ENCODE measurements at places on chromosomes 1 and 21.

GRCh38 chr1:61300899-61301298, 218.5 kb downstream of the NFIA start:
- DNase-seq, result no peak

DNA sequence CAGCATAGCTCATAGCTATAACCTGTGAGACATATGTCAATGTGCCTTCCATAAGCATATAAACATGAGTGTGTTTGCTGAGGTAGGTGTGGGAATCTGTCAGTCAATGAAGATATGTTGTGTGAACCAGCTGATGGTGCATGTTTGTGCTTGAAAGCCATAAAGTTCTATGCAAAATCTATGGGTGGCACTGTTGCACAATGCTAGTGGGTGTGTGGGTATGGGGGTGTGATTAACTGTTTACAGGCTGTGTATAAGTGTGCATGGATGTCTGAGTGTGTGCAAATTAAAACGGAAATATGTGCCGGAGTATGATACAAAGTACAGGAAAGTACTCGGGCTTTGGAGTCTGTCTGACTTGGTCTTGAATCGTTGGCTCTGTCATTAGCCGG, 1.0 kb upstream of the ATP2B4 start:
- peak; percentile 70 for DNase-seq

DNA sequence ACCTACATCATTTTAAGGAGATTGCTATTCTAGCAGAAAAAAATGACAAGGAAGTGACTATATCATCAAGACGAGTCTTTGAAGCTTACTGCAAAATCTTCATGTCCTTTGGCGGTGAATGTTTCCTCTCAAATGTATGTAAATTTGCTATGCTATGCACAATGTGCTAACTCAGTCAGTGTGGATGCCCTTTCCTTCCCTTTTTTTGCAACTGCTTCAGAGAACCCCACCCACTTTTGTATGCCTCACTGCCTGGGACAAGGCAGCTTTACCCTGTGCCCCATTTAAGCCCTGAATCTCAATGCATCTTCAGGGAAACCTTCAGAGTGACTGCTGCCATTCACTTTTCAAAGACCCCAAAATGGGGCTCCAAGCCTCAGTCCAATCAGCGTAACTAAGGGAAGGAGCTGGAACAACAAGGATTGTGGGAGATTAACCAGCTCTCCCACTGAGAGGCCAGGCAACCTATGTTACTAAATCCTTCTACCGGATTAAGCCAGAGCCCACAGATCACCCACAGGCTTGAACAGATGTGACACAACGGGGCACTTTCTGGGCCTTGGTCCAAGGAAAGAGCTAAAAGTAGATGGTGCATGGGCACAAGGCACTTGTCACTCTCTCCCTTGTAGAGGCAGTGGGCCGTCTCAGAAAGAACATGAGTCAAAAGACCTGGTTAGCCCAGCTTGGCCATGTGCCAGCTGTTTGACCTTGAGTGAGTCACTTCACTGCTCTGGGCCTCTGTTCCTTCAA, 154.4 kb downstream of the PLPP3 start:
- DNase-seq, result no peak

DNA sequence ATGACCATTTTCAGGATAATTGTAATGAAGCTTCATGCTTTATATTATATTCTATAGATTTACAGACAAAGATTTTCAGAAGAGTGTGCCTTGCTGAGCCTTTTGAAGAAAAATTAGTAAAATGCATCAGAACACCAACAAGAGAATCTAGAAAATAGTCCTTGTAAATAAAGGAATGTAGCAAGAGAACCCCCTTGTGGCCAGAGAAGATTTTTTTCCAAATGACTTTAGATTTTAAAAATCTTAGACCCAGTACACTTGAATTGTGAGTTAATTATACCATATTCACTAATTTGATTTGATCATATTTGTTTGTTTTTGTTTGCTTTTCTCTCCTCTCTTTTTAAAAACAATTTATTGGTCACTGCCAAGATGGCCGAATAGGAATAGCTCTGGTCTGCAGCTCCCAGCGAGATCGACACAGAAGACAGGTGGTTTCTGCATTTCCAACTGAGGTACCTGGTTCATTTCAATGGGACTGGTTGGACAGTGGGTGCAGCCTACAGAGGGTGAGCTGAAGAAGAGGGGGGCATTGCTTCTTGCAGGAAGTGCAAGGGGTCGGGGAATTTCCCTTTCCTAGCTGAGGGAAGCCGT, 12.8 kb upstream of the IFI44L start:
- DNase-seq, result no peak

DNA sequence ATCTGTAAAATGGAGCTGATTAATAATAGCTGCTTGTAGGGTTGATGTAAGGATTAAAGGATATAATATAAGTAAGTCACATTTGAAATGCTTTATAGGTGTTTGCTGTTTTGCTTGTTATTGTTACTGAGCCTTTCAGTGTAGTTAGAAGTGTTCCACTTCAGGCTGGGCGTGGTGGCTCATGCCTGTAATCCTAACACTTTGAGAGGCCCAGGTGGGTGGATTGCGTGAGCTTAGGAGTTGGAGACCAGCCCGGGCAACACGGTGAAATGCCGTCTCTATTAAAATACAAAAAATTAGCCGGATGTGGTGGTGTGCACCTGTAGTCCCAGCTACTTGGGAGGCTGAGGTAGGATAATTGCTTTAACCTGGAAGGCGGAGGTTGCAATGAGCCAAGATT, 12.2 kb downstream of the TRNAU1AP start:
- no peak for DNase-seq

GRCh38 chr1:11461531-11462137, 17.3 kb upstream of the DISP3 start:
- no peak for DNase-seq

DNA sequence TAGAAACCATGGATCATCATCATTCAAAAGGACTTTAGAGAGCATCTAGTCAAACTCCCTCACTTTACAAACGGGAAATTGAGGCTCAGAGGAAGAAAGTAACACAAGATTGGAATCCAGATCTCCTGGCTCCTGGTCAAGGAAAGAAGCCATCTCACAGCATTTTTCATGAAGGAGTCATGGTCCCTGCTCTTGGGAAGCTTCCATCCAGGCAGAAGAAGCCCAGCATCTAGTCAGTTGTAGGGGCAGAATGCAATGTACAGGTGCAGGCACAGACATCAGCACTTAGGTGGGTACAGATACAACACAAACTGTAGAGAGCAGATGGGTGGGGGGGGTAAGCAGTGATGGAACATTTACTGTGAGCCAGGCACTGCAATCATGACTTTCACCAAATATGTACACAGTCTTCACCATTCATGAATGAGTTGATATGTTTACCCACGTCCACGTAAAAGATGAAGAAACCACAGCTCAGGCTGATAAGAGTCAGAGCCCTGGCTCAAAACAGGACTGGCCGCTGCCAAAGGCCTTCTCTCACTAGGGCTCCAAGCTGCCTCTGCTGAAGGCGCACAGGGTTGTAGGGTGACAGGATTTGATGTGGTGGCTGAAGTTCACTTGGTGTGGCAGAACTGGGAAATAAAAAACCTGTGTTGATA, 44.0 kb downstream of the OPTC start:
- no peak for DNase-seq

GRCh38 chr1:233197940-233198339, 97.6 kb downstream of the PCNX2 start:
- no peak for DNase-seq

GRCh38 chr1:181075766-181076350, 12.6 kb upstream of the IER5 start:
- DNase-seq, result no peak

DNA sequence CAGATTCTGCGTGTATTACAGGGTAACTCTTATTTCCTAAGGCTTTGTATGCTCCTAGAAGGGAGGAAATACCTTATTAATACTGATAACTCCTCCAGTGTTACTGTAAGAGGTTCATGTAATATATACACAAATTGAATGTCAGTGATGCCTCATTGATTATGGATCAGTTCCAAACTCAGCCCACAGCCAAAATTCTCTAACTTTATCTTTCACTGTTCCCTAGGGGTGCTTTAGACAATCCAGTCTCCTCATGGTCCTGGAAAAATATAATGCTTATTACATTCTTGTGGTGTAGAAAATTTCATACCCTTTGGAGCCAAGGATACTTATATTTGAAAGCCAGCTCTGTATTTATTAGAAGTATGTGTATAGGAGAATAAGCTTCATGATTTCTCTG, 73.0 kb downstream of the NGF start:
- no peak for DNase-seq

DNA sequence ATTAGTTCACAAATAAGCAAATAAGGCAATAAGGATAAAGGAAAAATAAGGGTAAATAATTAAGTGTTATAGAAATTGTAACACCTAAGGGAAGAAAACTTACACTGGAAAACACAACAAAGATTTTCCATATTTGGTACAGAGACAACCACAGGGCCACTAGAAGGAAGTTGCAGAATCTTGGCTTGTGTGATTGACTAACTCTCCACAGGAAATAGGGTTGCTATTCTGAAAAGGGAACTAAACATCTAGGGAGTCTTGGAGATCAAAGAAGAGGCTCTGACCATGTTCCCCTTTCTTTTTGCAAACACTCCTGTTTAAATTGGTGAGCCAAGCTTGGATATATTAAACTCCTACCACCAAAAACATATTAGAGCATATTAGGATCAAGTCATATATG, 59.1 kb downstream of the APCS start:
- DNase-seq, result no peak

- no peak for DNase-seq
Observed at GRCh38 chr21:42939582-42940413, 14.4 kb upstream of the ERVH48-1 start.

GRCh38 chr1:194013561-194013960, 827.1 kb upstream of the B3GALT2 start:
- DNase-seq, result no peak

GRCh38 chr21:35952651-35953340, 107.5 kb downstream of the SETD4 start:
- DNase-seq, result no peak

- no peak for DNase-seq
Observed at GRCh38 chr1:7250176-7250575, 464.9 kb downstream of the CAMTA1 start.

DNA sequence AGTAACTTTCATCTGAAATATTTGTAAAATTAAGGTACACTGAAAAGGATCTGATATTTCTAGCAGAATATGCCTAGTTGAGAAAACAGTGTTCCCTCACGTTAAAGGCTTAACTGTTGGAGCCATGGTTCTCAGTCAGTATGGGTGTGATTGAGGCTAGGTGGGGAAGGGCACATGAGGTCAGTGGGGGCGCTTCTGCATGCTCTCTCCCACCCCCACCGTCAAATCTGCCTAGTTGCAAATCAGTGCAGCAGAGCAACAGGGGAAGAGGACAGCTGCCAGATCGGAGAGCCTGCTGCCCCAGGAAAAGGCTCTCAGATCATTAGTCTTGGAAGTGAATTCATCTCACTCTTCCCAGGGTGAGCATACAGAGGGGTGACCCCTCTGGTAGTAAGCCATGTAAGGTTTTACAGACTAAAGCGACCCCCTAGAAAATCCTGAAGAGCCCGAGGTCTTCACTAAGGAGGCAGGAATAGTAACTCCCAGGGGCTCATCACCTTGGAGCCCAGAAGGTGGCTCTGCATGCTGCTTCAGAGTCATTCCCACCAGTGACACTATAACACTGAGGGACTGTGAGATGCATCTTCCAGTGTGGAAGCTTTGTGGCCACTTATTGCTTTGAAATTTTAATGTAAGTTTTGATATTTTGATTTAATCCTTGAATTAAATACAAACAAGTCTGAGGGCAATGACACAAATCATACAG, 83.1 kb upstream of the BARHL2 start:
- DNase-seq, result no peak

GRCh38 chr21:42835611-42836401, 43.5 kb downstream of the WDR4 start:
- DNase-seq, result no peak

Measured in stimulated activated CD4-positive, alpha-beta T cell treated with anti-CD3 and anti-CD28 coated beads, Interleukin-4, amount 100 ng/mL, for 24 hours (primary cell).